Right hindlimb (tissue), 1 donor: ENCODE measurements at places on chromosomes 13 and 19.

- DNase-seq: no peak
These were observed 4.5 kb downstream of the MZF1 start for GRCh38 chr19:58568453-58569130.

- no peak for DNase-seq
These were observed 81.2 kb upstream of the RAP2A start for GRCh38 chr13:97352815-97353214.

DNA sequence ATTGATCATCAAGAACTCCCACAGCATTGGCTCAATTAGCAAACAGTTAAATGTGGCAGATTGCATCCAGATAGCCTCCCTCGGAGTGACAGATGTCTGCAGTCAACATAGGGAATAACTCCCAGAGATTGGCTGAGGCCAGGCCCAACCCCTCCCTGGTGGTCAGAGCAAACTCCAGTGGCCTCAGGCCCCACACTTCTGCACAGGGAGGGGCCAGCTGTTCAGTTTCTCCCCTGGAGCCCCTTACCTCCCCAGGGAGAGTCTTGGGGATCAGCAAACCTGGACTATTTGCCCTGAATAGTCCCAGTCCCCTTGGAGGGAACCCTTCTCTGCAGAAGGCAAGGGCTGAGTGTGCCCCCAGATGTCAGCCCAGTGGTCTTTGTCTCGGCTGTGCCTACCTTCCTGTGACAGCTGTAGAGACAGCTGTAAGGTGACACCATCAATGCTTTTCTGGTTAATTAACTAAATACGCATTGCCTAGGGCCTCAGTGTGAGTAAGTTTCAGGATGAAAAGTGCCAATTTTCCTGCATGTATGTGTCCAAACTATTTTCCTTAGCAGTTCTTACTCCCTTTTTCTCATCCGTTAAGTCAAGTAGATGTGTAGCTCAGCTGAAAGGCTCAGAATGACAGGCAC is 102.7 kb upstream of the UQCRFS1 start:
- DNase-seq: no peak

- no peak for DNase-seq
These were observed 168.3 kb downstream of the PCDH20 start for GRCh38 chr13:61247149-61247936.

DNA sequence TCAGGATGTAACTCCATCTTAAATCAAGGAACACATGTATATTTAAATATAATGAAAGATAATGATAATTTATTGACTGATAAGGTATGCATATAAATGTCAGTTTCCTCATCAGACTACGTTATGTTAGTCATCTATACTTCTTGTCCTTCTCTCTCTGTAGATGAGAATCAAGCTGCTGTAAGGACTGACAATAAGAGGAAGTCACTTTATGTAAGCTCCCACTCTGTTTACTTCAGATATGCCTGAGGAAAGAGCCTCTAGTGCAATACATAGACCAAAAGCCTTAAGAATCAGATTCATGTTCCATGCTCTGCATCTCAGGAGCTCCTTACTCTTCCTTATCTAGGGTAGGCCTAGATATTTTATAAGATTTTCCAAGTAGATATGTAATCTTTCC is 9.6 kb upstream of the SLITRK6 start:
- DNase-seq: no peak

DNA sequence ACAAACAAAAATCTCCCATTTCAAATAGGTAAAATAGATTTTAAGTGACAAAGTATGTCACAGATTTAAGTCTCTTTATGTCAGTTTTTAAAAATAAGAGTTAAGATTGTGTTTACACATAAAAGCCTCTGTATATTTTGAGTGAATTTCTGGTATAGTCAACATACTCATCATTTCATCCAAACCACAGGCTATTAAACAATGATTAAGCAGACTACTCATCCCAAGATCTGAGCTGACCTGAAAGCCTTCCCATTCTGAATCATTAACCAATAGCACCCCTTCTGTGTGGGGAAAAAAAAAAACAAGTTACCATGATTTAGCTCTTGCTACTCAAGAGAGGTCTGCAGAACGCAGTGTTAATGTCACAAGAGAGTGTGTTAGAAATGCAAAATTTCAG is 284.4 kb upstream of the NBEA start:
- no peak for DNase-seq
